WTC11 (cell line): ENCODE measurements at places on chromosomes 7 and 10.

GRCh38 chr7:50213622-50214017, 90.9 kb upstream of the IKZF1 start:
- no peak for DNase-seq

- no peak for DNase-seq
Observed at GRCh38 chr10:57884965-57885617, 382.6 kb downstream of the IPMK start.

DNA sequence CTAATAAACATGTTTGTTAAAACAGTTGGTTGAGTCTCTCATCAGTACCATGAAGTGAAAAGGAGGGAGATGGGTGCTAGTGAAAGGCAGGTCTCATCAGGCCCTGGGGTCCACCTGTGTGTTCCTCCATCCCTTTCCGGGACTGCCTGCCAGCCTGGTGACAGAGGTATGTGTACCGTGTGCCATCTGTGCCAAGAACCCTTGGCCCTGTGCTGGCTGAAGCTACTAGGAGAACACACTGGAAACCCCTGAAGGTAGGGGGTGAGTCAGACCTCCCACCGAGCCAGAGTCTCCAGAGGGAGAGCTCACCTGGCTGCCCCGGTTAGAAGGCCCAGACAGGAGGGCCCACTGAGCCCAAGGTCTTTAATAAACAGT, 2.3 kb downstream of the DDIT4 start:
- no peak for DNase-seq

DNA sequence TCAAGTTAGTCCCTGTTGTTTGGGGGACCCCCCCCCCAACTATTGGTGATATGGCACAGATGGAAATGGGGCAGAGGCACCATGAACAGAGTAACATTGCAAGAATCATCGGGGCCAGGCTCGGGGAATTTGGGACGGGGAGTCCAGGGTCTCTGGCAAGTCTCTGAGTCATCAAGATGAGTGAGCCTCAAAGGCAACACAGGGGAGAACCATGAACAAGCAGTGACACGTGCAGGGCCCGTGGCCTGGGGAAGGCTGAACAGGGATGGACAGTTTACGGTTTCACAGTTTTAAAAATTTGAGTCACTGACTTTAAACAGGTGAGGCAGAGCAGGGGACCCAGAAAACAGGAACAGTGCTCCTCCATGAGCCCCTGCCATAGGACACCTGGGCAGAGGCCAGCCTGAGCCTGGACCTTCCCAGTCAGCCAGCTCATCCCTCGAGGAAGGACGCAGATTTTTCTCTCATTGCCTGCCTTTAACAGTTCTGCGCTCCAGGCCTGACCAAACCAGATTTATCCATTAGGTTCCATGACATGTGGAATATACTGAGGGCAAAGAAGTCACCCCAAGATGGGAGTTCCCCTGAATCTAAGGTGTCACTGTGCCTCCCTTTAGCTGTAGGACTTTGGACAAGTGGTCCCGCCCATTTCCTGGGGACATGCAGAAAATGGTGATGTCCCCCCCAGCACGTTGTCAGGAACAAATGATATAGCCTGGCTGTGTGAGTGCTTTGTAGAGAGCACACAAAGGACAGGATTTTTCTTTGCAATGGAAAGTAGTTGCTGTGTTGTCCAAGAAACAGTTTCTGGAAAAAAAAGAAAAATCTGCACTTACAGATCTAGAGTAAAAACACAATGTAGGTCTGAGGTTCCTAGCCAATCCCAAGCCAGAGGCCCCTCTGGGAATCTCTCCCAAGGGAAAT, 23.8 kb downstream of the CHST15 start:
- DNase-seq, result no peak
